Left hindlimb (tissue), 1 donor: ENCODE measurements at places on chromosomes 1 and 21.

- no peak for DNase-seq
These were observed 108.4 kb downstream of the TMEM53 start for GRCh38 chr1:44565833-44566232.

GRCh38 chr21:31162079-31162699 is 123.9 kb upstream of the KRTAP19-8 start:
- no peak for DNase-seq

GRCh38 chr1:7042322-7043190 is 257.3 kb downstream of the CAMTA1 start:
- no peak for DNase-seq

DNA sequence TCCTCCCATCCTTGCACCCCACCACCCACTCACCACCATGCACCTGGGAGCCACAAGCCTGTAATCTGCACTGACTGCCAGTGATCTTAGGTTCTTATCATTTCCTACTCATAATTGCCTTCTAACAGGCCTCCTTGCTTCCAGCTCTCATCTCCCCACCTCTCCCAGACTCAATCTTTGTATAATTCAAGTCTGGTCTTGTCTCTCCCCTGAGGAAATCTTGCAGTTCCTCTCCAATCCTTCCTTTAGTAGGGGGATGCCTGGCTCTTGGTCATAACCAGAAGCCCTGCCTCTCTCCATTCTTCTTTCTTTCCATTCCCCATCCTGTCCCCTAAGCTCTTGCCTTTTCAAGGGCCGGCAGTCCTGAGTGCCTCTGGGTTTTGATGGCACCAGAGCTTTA is 27.8 kb downstream of the PIGM start:
- DNase-seq: no peak

DNA sequence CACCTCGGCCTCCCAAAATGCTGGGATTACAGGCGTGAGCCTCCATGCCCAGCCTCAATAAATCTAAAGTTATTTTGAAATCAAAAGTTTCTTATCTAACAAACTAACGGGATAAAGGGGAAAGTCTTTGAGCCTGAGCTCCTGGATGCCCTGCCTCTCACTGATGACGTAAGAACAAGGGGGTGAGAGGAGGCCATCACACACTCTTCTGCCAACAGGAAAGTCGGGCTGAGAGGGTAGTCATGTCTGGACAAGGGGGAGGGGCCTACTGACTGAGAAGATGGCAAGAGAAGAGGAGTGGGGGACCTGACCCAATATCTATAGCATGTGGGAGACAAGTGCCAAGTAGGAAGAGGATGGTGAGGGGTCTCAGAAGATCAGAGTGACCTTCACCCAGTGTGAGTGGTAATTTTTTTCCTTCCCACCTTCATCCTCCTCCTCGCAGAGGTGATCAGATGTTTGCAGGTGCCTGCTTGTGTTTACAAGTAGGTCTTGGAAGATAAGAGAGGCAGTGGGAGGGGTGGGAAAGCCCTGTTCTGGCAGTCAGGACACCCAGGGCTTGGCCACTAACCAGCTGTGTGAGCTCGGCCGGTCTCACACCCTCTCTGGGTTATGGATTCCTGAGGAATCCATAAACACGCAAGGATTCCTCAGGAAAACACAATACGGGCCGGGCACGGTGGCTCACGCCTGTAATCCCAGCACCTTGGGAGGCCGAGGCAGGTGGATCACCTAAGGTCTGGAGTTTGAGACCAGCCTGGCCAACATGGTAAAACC is 9.6 kb downstream of the UQCRHL start:
- no peak for DNase-seq
